Neural crest cell (in vitro differentiated cells): ENCODE measurements at places on chromosomes 2 and 18.

GRCh38 chr2:37809525-37809924 lies 115.6 kb upstream of the RMDN2 start:
- DNase-seq = no peak

DNA sequence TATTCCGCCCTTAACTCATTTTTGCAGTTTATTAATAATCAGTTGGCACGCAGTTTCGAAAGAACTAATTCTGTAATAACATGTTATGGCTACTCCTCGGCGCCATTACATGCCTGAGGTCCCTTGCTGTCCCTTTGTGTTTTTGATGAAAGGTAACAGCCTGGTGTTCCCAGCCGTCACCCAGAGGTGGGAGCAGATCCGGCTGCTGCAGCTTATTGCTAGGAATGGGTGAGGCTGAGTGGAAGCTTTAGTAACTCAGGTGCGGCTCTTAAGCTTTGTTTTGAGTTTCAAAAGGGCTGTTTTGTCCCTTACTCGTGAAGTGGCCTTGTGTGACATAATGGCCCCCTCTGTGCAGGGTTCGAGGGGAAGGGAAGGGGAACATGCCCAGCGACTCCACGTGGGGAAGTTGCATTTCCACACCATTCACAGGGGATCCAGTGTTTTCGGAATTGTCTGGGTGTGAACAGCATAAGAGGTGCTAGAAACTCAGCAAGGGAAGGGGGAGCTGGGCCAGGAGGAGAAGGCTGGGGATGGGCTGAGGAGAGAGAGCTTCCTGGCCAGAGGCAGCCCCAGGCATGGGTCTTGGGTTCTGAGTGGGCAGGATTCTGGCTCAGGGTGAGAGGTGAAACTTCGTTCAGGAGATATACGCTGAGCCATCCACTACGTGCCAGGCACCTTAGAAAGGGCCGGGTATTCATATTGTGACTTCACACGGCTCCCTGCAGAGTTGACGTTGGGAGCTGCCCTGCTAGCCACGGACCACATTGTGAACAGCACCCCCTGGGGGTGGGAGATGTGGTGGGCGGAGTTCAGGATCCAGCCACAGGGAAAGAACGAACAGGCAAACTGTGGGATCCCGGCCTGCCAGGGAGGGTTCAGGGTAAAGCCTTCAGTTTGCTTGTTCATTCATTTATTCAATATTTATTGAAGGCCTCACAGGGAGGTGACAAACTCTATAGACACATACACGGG lies 84.4 kb downstream of the TGOLN2 start:
- DNase-seq = peak; percentile 60

DNA sequence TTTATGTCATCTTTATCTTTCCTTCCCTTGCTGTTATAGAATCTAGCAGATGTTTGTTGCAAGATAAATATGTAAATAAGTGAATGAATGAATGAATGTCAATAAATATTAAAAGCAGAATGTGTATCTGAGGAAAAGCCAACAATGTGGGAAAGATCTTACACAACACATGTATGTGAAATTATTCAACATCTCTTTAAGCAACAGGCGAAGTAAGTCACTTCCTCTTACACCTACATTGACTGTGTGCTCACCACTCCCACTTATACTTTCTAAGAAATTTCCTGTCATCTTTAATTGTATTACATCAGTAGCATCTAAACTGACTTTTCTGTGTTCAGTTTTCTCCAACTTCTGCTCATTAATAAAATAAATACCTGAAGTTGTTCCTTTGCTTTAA lies 43.0 kb downstream of the RAD51AP2 start:
- DNase-seq = no peak

DNA sequence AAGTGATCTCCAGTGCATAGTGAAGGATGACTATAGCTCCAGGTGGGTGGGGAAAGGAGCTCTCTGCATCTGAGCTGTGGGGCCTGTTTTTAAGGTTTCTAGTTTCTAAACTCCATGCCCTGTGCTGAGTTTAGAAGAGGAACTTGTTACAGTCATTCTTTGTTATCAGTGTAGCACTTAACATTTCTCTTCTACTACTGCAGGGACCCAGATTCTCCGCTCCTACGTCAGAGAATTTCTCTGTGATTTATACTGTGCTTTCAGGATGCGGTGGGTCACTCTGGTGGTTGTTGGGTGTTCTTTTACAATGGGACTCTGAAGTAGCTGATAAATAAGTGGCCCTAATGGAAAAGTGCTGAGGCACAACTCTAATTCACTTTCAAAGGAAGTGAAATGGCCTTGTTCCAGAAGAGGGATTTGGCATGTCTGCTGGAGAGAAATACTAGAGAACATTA lies 122.0 kb downstream of the WDSUB1 start:
- no peak for DNase-seq

DNA sequence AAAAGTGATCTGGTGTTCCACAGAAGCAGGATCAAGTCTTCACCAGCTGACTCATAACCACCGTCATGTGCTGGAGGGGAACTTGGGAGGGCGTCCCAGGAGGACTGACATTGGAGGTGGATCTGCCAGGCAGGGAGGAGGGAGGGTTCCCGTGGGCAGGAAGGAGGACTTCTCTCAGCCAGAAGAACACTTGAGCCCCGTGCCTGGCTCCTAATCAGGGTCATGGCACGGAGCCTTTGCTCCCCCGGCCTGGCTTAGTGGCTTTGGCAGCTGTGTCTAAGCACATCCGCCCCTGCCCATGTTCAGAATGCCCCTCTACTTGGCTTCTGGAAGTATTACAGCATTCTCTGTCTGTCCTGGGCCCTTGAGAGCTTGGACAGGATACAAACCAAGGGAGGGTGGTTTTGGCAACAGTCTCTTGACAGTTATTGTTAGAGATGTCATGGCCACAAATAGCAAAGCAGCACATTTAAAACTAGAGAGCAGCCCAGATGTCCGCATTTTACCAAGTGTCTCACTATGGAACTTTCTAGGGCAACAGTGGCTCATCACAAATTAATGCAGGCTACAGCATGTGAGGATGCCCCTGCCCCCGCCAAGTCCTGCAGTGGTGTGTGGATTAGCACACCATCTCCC lies 11.5 kb downstream of the PPP1R7 start:
- no peak for DNase-seq

GRCh38 chr2:126849486-126849885 lies 49.2 kb upstream of the TEX51 start:
- DNase-seq = no peak

DNA sequence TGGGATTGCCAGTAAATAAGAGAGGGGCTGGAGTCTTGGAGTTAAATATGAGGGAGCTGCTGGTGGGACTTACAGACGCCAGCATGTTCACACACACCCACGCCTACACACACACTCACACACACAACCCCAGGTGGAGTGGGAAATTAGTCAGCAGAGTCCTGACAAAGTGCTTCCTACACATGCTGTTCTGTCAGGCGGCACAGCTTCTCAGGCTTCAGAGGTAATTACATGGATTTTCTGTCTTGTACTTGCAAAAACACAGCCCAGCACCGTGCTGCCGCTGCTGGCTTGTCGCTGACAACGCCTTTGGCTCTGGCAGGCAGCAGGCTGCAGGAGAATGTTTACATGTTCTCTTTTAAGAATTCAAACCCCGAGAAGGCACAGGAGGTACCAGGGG lies 1186.3 kb upstream of the CELF4 start:
- no peak for DNase-seq

- DNase-seq = no peak
These were observed 95.7 kb upstream of the EPC2 start for GRCh38 chr2:148548716-148549400.

GRCh38 chr2:27275211-27276150 lies at the start of gene DNAJC5G:
Gene DNAJC5G, plus strand, starts transcription at chr2:27275433. Its CDS starts 1,296 bp downstream, at chr2:27276729.
- DNase-seq = no peak

- DNase-seq = no peak
These were observed 301.3 kb upstream of the GALNT5 start for GRCh38 chr2:156956161-156956560.

- no peak for DNase-seq
These were observed 213.7 kb upstream of the RAB6C start for GRCh38 chr2:129765678-129766351.

DNA sequence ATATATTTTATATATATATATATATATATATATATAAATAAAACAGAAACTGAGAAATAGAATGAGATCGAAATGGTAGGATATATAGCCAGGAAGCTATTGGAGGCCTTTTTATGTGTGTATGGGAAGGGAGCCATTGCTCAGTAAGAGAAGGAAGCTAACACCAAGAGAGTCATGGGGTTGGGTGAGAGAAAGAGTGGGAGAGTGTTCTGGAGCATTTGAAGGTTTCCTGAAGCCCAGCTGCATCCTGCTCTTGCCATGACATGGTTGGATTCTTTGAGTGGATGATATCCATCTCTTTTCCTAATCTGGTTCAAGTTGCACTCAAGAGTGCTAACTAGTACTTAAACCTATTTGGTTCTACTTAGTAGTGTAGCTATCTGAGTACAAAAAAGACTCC lies 282.3 kb downstream of the DYSF start:
- DNase-seq = no peak

- no peak for DNase-seq
These were observed 105.7 kb downstream of the DPP10 start for GRCh38 chr2:114548151-114548550.
